Activated CD4-positive, alpha-beta T cell treated with anti-CD3 and anti-CD28 coated beads, Interleukin-2, Interleukin-6, amounts not matched to agents 100 ng/mL and 50 ng/mL, durations not matched to agents 16 hours and 8 hours (primary cell): ENCODE measurements at places on chromosomes 2 and 18.
A peak's percentile ranks its signal among the peaks of the same experiment; 100 is the strongest.

- DNase-seq = peak; percentile 36
These were observed 129.9 kb downstream of the SOCS6 start for GRCh38 chr18:70418546-70419311.

DNA sequence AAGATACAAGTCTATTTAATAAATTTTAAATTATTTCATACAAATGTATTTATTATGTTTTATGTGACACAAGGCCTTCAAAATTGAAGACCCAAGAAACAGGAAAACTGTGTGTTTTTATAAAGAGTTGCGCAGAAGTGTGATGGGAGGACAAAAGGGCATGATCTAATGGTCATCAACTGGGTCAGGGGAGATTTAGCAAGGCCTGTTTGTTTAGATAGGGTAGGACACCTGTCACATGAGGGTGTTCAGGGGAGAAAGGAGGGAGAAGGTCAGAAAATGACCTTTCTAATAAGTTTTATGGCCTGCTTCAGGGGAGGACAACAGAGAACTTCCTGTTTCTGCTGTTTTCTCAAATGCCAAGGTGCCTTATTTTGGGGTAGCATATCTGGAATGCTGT lies 528.8 kb downstream of the STK39 start:
- DNase-seq = no peak

GRCh38 chr2:231321556-231322334 lies 73.8 kb upstream of the B3GNT7 start:
- DNase-seq = no peak

GRCh38 chr2:20552847-20553246 lies 98.1 kb downstream of the HS1BP3 start:
- DNase-seq = no peak

- peak; percentile 76 for DNase-seq
These were observed 21.6 kb downstream of the MAP4K4 start for GRCh38 chr2:101718993-101719571.

DNA sequence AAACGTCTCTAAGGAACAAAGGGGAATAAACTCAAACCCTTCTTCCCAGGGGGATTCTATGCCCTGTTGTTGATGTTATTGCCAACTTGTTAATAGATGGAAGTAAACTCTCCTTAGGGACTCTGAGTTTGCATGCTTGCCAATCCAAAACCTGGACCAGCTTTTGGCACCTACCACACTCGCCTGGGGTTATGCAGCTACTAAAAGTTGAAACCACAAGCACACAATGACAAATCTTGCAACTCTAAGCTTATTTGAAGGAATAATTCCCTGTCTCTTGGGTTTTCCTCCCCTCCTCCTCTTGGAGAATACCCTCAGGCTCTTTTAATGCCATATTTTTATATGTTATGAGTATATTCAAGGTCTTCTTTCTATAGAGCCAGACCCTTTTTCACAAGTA lies 484.1 kb downstream of the FBXO15 start:
- no peak for DNase-seq

DNA sequence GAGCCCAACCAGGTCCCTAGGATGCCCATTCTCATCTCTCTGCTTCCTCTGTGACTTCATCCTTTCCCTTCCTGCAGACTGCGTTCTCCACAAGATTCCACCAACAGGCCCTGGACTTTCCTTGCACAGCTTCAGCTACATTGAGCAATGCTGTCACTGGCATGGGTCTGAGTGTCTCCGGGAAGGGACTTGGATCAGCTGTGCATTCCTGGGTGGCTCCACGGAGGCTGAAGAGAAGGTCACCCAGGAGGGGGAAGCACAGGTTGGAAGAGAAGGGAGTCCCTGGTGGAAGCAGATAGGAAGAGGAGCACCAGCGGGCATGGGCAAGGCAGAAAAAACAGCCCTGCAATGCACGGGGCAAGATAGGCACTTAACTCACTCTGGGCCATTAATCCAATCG lies 140.5 kb downstream of the UXS1 start:
- no peak for DNase-seq

GRCh38 chr2:199100326-199101110 lies 357.2 kb downstream of the SATB2 start:
- DNase-seq = no peak

- no peak for DNase-seq
These were observed 31.4 kb upstream of the TAF1B start for GRCh38 chr2:9811679-9812511.

DNA sequence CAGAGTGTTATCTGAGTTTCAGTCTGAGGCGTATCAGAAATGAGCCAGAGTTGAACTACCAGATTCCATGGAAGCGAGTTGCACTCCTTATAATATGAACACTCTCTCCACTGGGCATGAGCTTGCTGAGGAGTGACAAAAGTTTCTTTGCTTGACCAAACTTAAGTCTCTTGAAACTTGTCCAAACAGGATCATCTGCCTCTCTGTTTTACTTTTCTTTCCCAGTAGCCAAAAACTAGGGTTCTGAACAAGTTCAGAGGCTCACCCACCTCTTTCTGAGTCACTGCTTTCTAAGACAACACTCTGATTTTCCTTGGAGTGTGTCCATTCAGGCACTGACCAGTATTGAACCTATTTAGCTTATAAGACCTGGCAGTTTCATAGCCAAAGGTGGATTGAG lies 233.2 kb upstream of the TCF4 start:
- DNase-seq = no peak

DNA sequence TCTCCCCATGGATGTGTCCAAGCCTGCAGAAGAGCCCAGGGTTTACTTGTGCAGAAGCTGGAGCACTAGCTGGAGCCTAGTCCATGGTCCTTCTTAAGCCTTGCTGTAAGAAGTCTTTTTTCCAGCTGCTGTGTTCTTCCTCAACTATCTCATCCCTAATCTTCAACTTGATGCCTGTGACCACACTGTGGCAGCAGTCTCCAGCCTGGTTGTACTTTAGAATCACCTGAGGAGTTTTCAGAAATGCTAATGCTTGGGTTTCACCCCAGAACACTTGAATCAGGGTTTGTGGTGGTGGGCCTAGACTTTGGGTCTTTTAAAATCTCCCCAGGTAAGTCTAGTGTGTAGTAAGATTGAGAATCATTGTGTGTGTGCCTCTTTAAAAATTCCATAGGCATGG lies 173.6 kb downstream of the ADCYAP1 start:
- no peak for DNase-seq

GRCh38 chr2:231130336-231131056 lies 5.7 kb upstream of the HTR2B start:
- DNase-seq = no peak

GRCh38 chr2:43324259-43325106 lies 98.1 kb upstream of the ZFP36L2 start:
- no peak for DNase-seq

GRCh38 chr2:222807431-222807830 lies 53.4 kb upstream of the ACSL3 start:
- no peak for DNase-seq

- no peak for DNase-seq
These were observed 117.7 kb downstream of the ZAP70 start for GRCh38 chr2:97831121-97831520.

GRCh38 chr2:172231508-172231907 lies 128.8 kb upstream of the DLX2 start:
- no peak for DNase-seq

DNA sequence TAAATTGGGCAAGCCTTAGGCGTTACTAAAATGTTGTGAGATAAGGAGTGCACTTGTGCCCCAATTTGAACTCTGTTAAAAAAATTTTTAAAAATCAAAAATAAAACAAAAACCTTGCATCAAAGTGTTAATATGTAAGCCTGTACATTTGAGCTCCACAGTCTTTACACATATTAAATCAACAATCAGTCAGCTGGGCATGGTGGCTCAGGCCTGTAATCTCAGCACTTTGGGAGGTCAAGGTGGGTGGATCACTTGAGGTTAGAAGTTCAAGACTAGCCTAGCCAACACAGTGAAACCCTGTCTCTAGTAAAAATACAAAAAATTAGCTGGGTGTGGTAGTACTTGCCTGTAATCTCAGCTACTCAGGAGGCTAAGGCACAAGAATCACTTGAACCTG lies 16.3 kb downstream of the TMEM17 start:
- DNase-seq = no peak

DNA sequence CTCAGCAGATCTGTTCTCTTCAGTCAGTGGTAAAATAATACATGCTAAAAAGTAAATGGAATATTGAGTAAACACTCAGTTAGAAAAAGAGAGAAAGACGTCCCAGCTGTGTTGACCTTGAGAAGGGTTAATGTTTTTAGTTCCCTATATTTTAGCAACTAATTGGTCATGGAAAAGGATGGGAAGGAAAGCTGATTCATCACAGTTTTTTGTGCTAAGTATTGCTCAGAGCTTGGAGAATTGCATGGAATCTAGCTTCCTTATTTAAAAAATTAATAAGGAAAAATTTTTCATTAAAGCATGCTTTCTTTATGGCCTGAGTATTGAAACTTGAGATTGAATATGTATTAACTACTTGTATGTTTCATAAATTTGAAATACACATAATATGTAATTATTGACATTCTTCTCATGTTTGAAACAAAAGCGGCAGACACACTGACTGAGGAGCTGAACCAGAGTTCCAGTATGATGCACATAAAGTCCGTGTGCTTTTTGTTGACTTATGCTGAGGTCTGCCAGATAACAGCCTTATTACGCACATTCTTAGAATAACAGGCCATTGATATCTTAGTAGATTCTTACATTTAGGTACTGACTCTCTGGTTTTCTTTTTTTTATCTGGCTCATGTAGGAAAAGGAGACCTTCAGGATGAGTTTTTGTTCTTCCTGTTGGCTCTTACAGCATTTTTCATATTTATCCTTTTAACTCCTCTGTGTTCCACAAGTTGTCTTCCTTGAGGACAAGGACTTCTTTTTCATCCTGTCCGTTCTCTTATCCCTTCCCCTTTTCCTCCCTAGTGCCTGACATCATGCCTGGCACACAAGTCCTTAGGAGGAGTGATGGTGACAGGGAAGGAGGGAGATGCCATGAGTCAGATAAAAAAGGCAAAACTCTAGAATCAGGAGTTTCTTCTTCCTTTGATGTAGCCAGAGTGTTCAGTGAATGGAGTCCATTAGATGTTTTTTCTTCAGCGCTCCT lies 194.1 kb downstream of the PTPRM start:
- no peak for DNase-seq

DNA sequence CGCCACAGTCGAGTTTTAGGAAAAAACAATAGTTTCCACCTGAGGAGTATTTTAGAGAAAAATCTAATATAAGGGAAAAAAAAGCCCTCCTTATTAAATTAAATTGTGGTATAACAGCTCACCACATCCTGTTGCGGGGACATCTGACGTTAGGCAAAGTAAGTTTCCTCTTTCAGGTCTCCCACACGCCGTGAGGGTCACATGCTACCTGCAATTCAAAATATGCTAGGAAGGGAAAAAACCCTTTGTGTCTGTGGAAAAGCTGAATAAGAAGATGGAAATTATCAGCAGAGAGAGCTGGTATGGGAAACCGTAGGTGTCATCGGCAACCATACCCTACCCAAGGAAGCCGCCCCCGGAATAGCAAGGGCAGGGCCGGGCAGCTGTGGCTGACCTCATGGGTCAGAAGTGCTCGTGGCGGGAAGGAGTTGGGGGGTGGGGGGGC lies 128.0 kb downstream of the NFATC1 start:
- peak; percentile 76 for DNase-seq

- no peak for DNase-seq
These were observed 173.8 kb upstream of the HDAC4 start for GRCh38 chr2:239574434-239575156.

DNA sequence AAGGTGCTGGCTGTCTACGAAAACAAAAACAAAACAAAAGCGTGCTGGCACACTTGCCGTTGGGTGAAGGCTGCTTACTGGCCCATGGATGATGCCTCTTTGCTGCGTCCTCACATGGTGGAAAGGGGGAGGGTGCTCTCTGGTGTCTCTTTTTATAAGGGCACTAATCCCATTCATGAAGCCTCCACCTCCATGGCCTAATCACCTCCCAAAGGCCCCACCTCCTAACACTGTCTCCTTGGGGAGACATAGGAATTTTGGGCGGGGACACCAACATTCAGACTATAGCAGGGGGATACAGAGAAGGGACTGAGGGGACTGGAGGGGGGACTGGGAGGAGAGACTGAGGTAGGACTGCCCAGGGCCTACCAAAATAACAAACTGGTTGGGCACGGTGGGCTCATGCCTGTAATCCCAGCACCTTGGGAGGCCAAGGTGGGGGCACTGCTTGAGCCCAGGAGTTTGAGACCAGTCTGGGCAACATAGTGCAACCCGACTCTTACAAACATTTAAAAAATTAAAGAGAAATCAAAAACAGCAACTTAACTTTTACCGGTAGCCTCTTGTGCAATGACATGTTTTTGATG lies 14.5 kb downstream of the PTMA start:
- no peak for DNase-seq

GRCh38 chr2:240589850-240590525 lies 3.5 kb downstream of the CAPN10 start:
- no peak for DNase-seq

- no peak for DNase-seq
These were observed 10.4 kb downstream of the CHST10 start for GRCh38 chr2:100407073-100407472.

DNA sequence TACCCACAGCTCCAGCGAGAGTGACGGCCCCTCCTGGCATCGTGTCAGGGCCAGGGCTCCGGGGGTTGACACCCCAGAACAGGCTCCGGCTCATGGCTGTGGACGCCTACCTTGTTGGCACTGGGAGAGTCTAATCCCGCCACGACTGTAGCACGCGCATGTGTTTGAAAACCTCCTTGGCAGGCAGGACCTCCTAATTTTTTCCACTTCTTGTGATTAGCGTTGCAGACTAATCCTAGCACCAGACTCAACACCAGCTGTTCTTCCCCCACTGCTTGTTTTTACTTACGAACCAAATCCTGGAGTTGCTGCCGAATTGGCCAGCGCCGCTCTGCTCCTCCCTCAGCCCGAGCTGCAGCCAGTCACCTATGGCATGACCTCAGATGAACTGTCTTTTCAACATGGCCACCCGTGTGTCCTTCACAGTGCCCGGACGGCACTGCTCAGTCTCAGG lies 110.7 kb downstream of the KLHL29 start:
- DNase-seq = no peak

GRCh38 chr2:235135990-235136561 lies 184.3 kb downstream of the SH3BP4 start:
- DNase-seq = peak; percentile 51

DNA sequence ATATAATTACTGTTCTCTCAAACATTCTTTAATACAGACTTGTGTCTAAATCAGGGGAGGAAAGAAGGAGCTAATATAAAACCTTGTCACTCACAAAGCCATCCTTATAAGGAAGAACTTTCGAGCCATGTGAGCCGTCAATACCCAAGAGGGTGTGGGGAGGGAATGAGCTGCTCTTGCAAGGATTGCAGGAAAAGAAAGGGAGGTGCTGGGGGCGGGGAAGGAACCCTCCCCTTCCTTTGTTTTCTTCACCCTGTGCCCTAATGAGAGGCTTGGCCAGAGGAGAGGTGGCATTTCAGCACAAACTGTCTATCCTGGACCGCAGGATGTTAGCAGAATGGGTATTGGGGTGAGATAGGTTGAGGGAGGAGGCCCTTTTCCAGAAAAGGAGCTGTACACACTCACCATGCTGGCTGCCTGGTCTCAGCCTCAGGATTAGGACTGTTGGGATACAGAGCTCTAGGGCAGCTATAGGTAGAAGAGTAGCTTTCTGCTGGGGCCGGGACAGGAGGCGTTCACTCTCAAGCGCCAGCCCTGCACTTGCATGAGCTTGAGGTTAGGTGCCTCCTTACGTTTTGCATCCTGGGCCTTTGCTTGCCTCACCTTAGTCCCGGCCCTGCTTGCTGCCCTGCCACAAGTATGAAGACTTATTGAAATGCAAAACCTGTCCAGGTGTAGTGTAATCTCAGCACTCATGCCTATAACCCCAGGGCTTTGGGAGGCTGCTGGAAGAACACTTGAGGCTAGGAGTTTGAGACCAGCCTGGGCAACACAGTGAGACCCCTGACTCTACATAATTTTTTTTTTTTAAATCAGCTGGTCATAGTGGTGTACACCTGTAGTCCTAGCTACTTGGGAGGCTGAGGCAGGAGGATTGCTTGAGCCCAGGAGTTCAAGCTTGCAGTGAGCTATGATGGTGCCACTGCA lies 190.5 kb downstream of the LOXHD1 start:
- DNase-seq = no peak
